Testis (tissue), 5 donors: ENCODE measurements at places on chromosomes 13 and 19.

- DNase-seq = no peak
These were observed 23.4 kb upstream of the ZNF561 start for GRCh38 chr19:9644472-9644871.

DNA sequence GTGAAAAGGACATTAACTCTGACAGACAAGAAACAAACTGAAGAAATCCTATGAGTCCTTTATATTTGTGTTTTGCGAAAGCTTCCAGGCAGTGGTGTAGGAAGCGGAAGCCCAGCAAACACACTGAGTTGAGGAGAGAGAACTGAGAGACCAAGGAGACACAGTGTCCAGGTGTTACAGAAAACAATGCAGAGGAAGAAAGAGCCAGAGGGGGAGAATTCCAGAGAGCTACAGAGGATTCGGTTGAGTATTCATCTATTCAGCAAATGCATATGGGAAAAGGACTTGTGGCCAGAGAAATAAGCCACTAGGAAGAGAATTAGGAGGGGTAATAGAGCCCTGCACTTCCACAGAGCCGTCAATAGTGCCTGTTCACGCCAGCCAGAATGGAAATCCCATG is 183.5 kb downstream of the LIG4 start:
- DNase-seq = no peak

DNA sequence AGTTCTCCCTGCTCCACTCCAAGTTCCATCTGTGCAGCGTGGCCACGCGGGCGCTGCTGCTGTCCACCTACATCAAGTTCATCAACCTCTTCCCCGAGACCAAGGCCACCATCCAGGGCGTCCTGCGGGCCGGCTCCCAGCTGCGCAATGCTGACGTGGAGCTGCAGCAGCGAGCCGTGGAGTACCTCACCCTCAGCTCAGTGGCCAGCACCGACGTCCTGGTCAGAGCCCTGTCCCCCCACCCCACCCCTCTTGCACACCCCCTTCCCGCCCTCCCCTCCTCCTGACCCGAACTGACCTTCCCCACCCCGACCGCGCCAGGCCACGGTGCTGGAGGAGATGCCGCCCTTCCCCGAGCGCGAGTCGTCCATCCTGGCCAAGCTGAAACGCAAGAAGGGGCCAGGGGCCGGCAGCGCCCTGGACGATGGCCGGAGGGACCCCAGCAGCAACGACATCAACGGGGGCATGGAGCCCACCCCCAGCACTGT is 11.6 kb downstream of the FUZ start:
- no peak for DNase-seq

GRCh38 chr13:30504081-30504480 is 38.3 kb upstream of the HMGB1 start:
- no peak for DNase-seq

DNA sequence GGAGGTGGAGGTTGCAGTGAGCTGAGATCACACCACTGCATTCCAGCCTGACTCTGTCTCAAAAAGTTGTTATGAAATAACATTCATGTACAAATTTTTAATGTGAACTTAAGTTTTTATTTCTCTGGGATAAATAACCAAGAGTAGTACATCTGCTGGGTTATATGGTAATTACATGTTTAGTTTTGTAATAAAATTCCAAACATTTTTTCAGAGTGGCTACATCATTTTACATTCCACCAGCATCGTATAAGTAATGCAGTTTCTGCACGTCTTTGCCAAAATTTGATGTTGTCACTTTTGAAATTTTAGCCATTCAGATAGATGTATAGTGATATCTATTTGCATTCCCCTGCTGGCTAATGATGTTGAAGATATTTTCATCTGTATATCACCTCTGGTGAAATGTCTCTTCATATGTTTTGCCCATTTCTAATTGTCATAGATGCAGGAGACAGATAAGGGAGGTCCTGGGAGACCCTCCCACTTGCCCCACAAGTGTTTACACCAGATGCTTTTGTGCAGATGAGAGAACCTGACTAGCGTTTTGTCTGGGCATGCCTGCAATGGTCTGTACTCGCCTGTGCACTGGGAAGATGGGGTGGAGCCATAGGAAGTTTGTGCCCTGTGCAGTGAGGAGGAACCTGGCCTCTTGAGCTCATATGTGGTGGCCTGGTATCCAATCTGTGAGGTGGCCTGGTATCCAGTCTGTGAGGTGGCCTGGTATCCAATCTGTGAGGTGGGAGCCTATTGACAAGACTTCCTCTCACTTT is 12.7 kb upstream of the KBTBD6 start:
- DNase-seq = no peak

DNA sequence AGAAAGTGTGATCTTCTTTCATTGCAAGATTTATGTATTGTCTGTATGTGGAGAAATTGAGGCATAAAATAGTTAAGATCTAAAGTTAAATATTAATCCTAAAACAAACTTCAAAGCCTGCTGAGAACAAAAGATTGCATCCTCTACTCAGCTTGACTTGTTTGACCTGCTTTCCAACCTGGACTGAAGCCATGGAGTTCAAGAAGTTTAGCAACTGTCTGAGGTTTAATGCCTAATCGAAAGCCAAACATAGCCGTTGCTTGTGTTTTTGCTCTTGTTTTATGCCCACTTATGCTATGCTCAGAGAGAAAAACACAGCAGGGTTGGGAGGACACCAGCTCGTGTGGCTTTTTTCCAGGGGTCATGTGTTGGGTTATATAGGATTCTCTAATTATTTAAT is 135.6 kb downstream of the NUFIP1 start:
- no peak for DNase-seq

DNA sequence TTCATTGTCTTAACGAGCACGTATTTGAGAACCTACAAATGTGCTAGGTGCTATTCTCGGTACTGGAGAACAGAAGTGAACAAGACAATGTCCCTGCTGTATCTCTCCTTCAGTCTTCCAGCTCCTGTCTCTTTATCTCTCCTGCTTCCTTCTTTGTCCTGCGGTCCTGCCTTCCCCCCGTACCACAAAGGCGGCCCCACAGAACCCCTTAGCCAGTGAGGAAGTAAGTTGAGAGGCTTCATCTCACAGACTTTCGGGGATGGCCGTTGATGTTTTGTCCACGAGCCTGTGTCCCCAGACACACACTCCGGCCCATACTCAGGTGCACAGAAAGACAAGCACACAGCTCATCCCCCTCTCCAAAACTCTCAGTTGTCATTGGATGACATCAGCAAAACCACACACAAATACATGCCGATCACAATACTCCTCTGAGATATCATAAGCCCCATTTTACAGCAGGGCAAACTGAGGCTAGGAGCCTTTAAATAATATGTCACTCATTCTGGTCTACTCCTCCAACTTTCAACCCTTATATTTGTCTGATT is 507 bp upstream of the SWSAP1 start:
- DNase-seq = no peak

DNA sequence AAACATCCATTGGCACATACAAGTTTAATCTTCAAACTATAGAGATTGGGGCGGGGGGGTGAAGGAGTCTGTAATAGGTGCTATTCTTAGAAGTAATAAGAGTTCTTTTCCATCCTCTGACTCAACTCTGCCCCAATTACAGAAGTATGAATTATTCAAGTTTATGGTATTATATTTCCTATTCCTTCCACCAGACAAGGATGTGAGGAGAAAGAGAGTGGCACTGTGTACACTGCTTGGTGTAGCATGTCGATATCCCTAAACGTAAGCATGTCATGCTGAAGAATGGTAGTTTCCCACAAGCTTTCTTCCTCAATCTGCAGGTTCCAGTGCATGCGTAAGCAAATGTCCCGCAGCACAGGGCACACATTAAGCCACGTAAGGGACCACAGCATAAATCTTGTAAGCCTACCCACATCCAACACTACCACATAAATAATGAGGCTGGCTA is 14.1 kb downstream of the BRD4 start:
- no peak for DNase-seq

- no peak for DNase-seq
These were observed 213.1 kb upstream of the TMTC4 start for GRCh38 chr13:100887729-100888151.

GRCh38 chr19:5104871-5105351 is 136.0 kb downstream of the KDM4B start:
- no peak for DNase-seq

GRCh38 chr19:39304701-39305571 is 8.7 kb downstream of the IFNL1 start:
- DNase-seq = no peak

GRCh38 chr13:63050287-63050686 is 1634.6 kb upstream of the PCDH20 start:
- DNase-seq = no peak

DNA sequence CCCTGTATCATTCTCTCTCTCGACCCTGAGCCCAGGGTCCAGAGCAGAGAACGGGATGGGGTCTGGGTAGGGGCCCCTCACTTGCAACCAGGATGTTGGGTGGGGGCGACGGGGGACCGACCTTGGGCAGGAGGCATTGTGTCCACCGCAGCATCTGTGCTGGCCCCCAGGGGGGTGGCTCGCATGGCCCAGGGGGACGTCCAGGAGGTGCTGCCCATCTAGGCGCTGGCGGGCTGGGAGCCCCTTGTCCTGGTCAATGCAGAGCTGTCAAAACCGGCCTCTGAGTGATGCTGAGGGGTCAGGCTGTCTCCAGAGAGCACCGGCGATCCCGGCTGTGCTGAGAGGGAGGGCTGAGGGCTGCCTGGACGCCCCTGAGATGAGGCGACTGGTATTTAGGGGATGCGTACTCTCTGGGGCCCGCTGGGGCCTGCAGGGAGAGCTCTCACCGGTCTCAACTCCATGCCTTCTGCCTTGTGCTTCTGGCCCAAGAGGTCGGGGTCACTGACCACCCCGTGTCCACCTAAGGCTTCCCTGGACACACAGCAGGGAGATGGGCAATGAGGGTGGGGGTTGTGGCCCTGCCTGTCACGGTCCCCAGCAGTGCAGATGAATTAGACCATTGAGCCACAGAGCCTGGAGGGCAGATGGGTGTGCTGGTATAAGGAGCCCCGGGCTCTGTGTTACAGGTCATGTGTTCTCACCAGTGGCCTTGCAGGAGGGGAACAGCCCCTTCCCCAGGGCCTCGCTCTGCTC is 8.6 kb downstream of the RPS9 start:
- no peak for DNase-seq

DNA sequence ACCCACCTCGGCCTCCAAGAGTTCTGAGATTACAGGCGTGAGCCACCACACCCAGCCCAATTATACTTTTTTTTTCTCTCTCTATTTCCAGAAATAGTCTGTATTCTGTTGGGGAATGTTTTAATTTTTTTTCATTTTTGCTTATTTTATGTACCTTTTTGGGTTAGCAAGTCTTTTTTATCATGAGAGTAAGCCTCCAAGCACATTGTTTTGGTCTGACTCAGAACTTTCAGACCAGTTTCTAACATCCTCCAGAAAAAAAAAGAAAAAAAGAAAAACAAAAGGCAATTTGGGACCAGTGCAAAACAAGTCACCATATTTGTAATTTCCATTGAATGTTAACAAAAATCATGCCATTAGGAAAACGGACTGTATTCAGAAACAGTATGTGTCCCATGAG is 1465.5 kb downstream of the SLITRK5 start:
- DNase-seq = no peak

DNA sequence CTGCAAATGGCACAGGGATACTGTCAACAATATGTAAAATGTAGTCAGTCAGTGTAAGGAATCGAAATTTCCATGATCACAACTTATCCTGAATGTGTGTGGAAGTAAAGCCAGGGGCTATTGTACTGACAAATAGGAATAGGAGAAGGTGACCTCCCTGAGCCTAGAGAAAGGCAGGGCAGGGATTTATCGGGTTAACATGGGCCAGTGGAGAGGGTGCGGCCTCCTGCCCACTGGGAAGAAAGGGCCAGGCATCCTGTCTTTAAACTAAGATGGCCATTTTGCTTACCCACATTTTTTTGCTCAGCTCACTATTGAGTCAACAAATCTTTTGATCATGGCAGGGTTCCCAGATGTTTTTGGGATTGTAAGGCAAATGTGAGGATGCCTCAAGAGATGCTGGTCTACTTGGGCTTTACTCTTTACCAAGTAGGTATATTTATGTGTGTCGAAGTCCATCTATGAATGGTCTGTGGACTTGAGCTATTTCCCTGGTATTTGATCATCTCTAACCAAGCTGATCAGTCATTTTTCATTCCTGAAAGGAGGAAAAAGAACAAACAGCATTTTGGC is 116.6 kb upstream of the RNF113B start:
- no peak for DNase-seq

GRCh38 chr19:5351731-5352228 is 11.2 kb upstream of the PTPRS start:
- DNase-seq = no peak

- no peak for DNase-seq
These were observed 6.6 kb downstream of the RCBTB2 start for GRCh38 chr13:48526286-48526685.

DNA sequence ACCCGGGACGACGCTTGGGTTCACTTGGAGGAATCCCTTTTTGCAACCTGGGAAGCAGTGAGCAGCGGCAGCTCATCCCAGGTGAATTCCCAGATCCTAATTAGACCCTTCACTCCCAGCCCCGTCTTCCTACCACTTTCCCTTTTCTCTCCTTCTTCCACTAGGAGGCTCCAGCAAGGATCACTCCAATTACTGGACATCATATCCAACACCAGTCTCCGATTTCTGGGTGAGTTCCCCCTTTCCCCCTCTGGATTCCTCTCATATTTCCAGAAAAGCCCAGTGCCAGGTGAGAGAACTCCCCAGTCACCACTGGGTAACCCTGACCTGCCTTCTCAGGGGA is 17.1 kb upstream of the ZSCAN4 start:
- no peak for DNase-seq

- DNase-seq = peak; percentile 49
These were observed 9.9 kb upstream of the FPR3 start for GRCh38 chr19:51784922-51785690.

DNA sequence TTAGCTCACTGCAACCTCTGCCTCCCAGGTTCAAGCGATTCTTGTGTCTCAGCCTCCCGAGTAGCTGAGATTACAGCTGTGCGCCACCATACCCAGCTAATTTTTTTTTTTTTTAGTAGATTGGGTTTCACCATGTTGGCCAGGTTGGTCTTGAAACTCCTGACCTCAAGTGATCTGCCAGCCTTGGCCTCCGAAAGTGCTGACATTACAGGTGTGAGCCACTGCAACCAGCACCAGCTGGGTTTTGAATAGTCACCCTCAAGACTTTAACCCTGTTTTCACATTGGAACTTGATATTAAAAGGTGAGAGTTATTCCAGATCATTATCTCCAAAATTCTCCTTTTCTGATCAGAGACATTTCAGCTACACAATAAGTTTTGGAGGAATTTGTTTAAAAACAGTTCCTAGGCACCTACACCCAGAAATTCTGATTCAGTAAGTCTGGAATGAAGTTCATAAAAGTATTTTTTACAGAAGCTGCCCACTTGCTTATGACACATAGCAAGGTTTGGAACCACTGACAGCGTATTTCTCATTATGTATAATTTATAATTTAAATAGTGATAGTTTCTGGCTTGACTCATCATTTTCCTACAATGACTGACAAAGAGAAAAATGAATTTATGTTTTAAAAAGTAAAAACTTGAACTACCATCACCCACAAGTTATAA is 417.3 kb downstream of the DIAPH3 start:
- no peak for DNase-seq

- DNase-seq = no peak
These were observed 95.7 kb downstream of the SLC10A2 start for GRCh38 chr13:102970542-102970941.
